Hippocampal formation (tissue), 2 donors: ENCODE measurements at places on chromosomes 2 and 18.

GRCh38 chr2:197124639-197125390 lies 185.8 kb downstream of the ANKRD44 start:
- DNase-seq = peak; percentile 47

DNA sequence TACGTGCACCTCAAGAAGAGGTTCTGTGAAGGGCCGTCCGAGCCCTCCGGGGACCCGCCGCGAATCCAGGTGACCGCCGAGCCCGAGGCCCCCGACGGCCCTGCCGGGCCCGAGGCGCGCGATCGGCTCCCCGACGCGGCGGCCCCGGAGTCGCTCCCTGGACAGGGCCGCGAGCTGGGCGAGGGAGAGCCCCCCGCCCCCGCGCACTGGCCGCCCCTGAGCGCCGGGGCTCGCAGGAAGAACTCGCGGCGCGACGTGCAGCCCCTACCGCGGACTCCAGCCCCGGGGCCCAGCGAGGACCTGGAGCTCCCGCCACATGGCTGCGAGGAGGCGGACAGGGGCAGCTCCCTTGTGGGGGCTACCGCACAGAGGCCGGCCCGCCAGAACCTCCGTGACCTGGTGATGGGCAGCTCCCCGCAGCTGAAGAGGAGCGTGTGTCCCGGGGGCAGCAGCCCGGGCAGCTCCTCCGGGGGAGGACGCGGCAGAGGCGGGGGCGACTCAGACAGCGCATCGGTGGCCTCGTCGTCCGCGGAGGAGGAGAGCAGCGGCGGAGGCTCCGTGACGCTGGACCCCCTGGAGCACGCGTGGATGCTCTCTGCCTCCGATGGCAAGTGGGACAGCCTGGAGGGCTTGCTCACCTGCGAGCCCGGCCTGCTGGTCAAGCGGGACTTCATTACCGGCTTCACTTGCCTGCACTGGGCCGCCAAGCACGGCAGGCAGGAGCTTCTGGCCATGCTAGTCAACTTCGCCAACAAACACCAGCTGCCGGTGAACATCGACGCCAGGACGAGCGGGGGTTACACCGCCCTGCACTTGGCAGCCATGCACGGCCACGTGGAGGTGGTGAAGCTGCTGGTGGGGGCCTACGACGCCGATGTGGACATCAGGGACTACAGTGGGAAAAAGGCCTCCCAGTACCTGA lies 812 bp downstream of the SOWAHC start:
- DNase-seq = no peak

GRCh38 chr2:19124135-19124534 lies 234.3 kb downstream of the OSR1 start:
- DNase-seq = no peak

- no peak for DNase-seq
Observed at GRCh38 chr18:66735933-66736332, 132.0 kb upstream of the CDH19 start.

- no peak for DNase-seq
Observed at GRCh38 chr2:67389286-67389685, 7.8 kb upstream of the ETAA1 start.

DNA sequence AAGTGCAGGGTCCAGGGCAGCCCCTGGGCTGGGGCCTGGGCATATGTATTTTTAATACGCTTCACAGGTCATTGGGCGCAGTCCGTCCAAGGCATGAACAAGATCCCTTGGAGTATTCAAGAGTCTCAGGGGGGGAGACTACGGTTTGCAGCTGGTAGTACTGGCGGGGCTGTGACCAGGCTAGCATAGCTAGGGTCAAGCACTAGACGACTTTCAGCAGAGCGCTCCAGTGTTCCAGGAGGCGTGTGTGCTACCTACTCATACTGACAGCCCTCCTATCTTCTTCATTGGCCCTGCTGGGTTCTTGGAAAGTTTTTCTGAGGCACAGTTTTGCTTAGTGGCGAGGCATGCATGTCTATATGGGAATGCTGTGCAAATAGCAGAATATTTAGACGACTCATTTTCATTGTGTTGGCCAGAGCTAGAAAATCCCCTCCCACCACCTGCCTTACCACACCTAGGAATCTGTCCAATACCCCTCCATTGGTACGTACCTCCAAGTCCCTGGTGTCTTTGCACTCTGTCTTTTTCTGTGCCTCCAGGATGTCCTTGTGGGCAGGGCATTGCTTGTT lies 68.2 kb downstream of the GLI2 start:
- DNase-seq = no peak

GRCh38 chr18:69747388-69747787 lies 200.3 kb downstream of the CD226 start:
- no peak for DNase-seq

- no peak for DNase-seq
Observed at GRCh38 chr2:102589444-102589843, 29.9 kb upstream of the SLC9A2 start.

GRCh38 chr18:26722565-26722931 lies 143.0 kb downstream of the AQP4 start:
- no peak for DNase-seq

GRCh38 chr2:71714601-71715240 lies 261.4 kb downstream of the DYSF start:
- no peak for DNase-seq

DNA sequence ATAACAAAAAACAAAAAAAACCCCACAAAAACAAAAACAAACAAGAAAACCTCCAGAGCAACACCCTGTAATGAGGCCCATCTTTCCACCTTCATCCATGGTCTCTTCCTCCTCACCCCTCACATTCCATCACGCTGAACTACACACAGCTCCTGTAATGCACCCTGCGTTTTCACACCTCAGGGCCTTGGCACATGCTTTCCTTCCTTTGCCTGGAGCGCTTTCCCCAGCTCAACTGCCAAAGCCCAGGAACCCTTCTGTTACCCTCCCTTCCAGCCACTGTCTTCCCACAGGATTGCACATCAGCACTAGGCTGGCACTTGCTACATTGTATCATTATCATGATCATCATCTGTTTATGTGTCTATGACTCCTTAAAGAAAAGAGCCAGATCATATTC lies 29.4 kb downstream of the TMEM247 start:
- no peak for DNase-seq

GRCh38 chr2:163751696-163752095 lies 15.9 kb upstream of the FIGN start:
- DNase-seq = no peak

GRCh38 chr18:77074431-77074830 lies 58.2 kb downstream of the MBP start:
- no peak for DNase-seq

- no peak for DNase-seq
Observed at GRCh38 chr2:12556762-12557161, 160.0 kb upstream of the TRIB2 start.

GRCh38 chr2:174611006-174611405 lies 13.4 kb upstream of the WIPF1 start:
- no peak for DNase-seq

GRCh38 chr2:9663008-9663879 lies 32.4 kb upstream of the YWHAQ start:
- DNase-seq = no peak

- DNase-seq = no peak
Observed at GRCh38 chr2:127414638-127415592, 3.3 kb upstream of the PROC start.

GRCh38 chr2:70078384-70078783 lies 8.9 kb upstream of the PCBP1 start:
- no peak for DNase-seq

DNA sequence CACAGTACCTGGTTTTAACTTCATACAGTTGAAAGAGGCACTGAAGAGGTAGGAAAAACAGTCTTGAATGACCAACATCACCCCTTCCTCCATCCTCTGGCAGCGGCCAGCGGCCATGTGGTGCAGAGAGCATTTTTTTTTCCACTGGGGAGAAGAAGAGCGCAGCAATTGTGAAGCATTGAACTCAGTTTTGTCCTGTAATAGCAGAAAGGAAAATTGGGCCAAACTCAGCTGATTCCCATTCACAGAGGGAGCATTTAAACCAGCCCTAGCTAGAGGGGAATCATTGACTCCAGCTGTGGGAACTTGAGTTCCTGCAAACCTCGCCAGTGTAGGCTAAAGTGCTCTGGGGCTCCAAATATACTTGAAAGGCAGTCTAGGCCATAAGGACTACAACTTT lies 316.6 kb upstream of the CHST9 start:
- DNase-seq = no peak

DNA sequence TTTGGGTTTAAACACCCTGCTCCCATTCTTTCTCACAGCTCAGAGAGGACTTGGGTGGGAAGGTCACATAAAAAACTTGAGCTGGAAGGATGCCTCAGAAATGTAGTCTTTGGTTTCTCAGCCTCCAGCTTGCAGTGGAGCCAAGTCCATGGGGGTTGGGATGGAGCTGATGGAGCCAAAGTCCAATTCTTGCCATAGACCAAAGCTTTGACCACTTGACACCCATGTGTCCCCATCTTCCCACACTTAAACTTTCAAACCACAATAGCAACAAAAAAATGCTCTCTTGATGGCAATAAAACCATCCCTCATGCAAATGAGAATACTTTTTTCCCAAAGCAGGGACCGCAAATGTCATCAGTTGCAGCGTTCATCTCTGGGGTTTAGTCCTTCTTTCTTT lies 14.7 kb upstream of the DAW1 start:
- no peak for DNase-seq

DNA sequence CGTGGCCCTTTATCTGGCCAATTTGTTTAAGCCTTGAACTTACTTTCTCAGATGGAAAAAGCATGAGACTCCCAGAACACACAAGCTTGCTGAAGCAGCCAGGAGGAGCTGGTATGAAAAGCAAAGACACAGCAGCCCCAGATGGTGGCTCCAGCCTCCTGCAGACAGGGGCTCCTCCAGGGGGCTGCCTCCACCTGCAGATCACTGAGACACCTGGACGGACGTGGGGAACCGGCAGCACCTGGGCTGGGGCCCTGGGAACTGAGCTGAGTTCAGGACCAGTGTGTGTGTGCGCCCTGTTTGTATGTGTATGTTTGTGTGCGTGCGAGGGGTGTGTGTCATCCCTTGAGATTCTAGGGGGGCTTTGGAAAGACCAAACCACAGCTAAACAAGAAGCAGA lies 8.6 kb downstream of the CYS1 start:
- DNase-seq = no peak

- DNase-seq = no peak
Observed at GRCh38 chr18:25044694-25045093, 307.3 kb downstream of the ZNF521 start.

DNA sequence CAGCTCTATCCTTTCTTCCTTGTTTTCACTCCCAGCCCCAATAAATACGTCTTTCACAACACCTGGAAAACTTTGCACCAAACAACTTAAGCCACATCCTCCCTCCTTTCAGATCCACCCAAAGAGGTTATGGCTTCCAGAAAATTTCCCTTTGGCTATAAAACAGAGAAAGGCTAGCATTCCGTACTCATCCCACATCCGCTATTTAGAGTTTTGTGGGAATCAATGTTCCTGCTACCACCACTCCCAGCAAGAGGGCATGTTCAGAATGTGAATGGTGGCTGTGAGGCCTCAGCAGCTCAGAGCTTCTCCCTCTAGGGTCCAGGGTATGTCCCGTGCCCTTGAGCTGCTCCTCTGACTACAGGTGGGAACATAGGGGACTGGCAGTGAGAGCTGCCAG lies 214.6 kb downstream of the NCK2 start:
- no peak for DNase-seq

GRCh38 chr2:239249048-239249447 lies 151.8 kb downstream of the HDAC4 start:
- DNase-seq = no peak

DNA sequence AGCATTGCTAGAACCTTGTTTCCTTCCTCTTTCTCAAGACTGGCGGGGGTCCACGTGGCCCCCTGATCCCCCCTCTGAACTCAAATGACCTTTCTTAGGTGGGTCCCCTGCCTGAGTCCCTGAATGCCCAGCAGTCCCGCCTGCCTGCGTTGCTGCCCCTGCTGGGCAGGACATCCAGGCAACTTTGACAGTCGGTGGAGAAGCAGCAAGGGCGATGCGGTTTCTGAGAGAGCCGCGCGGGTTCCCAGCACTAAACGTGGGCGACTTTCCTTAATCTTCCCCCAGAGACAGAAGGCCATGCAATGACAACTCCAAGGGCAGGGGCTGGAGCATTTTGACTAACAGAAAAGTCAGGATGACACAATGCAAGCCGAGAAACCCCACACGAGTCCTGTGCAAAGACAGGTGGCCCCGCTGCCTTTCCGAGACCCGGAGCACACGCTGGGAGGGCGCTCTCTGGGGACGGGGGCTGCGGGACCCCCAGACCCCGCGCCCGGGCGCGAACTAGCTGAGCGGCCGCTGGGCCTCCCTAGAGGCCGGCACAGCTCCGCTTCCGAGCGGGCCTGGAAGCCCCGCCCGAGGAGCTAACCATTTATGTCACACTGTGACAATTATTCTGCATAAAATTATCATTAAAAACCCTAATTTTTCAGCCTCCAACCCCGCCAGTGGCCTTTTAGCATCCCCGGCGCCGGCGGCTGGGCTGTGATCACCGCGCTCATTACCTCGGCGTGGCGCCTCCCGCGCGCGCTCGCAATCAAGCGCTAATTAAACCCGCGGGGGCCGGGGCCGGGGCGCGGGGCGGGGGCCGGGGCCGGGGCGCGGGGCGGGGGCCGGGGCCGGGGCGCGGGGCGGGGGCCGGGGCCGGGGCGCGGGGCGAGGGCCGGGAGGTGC lies 27.4 kb downstream of the ASB18 start:
- DNase-seq = no peak

GRCh38 chr2:88733155-88733902 lies 41.9 kb downstream of the RPIA start:
- DNase-seq = no peak

DNA sequence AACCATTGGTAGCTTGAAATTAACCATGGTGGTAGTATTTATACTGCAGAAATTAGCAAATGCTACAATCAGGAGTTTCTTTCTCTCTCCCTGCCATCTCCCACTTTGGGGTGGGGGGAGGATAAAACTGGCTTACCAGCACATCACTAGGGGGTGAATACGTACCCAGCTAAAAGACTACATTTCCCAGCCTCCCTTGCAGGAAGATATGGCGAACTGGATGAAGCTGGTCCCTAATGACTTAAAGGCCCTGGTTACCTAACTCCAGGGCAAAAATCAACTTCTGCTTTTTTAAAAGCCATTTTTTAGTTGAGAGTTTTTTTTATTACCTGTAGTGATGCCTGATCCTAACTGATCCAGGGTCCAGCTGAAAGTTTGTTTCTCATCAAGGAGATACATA lies 70.3 kb upstream of the RAB12 start:
- DNase-seq = no peak

GRCh38 chr2:196293751-196294515 lies 122.6 kb upstream of the STK17B start:
- no peak for DNase-seq
